H54 (cell line): ENCODE measurements at places on chromosomes 11 and 22.

- DNase-seq = no peak
These were observed 78.8 kb downstream of the CTTN start for GRCh38 chr11:70477176-70477575.

DNA sequence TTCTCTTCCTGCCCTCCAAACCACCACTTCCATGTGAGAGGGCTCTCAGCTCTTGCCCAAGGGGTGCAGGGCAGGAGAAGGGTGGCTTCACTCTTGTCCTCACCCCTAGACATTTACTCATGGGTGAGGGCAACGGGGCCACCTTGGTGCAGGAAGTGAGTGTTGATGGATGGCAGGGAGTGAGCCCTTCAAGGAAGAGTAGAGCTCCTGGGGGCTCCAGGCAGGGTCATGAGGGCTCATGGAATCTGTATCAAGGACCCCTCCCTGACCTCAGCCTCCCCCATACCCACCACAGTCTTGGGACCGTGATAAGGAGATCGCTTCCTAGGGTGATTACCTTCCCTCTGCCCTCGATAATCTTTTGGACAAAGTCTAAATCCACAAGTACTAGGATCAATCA, 37.8 kb downstream of the TSPAN18 start:
- no peak for DNase-seq

- DNase-seq = no peak
These were observed 14.6 kb upstream of the IRAG1 start for GRCh38 chr11:10708131-10708530.

GRCh38 chr11:70016666-70017367, 61.3 kb upstream of the ANO1 start:
- DNase-seq = peak; percentile 75

- DNase-seq = no peak
These were observed 43.9 kb downstream of the C11orf91 start for GRCh38 chr11:33656768-33657167.

DNA sequence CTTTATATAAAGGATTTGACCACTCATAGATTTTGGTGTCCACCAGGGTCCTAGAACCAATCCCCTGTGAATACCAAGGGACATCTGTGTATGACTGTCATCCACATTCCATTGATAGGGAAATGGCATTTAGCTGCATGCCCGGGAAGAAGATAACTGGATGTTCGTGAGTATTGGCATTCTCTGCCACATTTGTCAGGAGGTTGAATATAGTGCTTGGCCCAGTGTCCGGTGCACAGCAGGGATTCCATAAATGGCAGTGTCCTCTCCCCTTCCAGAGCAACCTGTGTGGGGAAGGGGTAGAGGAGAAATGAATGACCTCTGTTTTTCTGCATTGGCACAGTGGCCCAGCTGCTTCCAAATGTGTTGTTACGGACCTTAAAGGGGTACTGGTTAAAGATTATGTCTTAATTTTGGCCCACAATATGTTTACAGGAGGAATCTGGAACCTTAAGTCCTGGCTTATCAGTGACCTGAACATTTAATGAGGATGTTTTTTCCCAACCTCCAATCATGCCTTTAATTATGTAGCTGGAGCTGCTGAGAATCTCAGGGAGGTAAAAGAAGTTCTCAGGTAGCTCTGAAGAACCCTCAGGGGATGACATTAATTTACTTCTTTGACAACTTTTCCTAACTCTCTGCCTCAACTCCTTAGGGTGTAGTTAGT, 33.6 kb upstream of the OR4B1 start:
- no peak for DNase-seq

- DNase-seq = no peak
These were observed 23.6 kb downstream of the ADM start for GRCh38 chr11:10328314-10329098.
